ENCODE measurements at places on chromosomes 3 and 15.
A peak's percentile ranks its signal among the peaks of the same experiment; 100 is the strongest.

DNA sequence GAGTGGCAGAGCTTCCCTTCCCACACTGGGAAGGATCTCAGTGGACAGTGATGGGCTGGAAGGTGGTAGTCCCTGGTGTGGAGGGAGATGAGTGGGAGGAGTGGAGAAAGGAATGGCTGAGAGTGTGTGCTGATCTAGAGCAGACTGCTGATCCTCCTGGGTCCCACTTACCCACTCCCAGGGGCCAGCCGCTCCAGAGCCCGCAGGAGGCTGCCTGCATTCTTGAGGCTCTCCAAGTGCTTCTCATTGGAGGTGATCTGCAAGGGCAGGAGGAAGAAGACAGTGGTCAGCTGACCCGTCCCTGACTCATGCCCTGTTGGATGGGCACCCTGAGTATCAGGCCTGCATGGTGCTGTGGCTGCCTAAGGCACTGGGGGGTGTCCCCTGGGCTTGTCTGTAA, 50.0 kb downstream of the CTNNB1 start:
- DNase-seq = no peak

GRCh38 chr3:14431917-14432834, 29.8 kb downstream of the SLC6A6 start:
- peak; percentile 91 for DNase-seq

DNA sequence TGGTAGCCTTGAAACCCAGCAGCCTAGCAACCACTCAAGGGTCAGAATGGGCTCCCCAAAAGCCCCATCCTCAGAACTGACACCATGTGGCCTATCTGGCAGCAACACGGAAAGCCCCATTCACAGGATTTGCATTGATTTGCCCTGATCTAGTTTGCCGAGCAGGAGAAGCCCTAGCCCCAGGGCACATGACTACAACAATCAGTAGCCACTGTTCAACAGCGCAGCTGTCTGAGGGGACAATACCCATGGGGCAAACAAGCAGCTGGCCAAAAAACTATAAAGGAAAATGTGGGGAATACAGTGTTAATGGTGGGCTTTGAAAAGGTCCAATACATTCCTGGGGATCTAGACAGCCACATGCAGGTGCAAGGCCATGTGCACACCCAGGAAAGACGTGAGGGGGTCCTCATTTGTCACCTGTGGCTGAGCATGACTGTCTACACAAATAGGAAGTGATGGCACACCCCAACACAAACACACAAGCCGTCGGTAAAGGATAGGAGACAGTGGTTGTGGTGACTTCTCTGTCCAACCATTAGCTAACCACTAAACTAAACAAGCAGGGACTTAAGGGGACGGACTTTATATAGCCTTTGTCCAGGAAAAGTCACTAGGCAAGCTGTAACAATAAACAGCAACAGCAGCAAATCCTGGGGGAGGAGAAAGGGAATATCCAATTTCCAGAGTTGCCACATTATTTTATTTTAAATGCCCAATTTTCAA, 113.7 kb downstream of the LRIG1 start:
- DNase-seq = no peak

DNA sequence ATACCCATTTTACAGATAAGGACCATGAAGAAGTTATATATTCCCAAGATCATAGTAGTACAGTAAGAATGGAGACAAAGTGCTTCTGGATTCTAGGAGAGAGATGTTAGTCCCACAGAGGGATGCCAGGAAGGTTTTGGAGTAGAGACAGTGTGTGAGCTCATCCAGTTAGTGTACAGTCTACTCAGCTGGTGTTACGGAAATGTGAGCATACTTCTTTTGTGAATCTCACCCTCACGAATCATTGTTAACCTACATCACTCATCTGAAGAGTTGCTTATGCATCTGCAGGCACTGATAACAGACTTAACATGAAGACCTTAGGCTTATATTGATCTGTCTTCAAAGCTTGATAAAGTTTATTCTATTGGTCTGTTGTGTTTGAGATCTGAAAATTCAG, 106.6 kb upstream of the PTPRG start:
- no peak for DNase-seq

GRCh38 chr3:156581033-156581432, 26.1 kb upstream of the SSR3 start:
- no peak for DNase-seq

DNA sequence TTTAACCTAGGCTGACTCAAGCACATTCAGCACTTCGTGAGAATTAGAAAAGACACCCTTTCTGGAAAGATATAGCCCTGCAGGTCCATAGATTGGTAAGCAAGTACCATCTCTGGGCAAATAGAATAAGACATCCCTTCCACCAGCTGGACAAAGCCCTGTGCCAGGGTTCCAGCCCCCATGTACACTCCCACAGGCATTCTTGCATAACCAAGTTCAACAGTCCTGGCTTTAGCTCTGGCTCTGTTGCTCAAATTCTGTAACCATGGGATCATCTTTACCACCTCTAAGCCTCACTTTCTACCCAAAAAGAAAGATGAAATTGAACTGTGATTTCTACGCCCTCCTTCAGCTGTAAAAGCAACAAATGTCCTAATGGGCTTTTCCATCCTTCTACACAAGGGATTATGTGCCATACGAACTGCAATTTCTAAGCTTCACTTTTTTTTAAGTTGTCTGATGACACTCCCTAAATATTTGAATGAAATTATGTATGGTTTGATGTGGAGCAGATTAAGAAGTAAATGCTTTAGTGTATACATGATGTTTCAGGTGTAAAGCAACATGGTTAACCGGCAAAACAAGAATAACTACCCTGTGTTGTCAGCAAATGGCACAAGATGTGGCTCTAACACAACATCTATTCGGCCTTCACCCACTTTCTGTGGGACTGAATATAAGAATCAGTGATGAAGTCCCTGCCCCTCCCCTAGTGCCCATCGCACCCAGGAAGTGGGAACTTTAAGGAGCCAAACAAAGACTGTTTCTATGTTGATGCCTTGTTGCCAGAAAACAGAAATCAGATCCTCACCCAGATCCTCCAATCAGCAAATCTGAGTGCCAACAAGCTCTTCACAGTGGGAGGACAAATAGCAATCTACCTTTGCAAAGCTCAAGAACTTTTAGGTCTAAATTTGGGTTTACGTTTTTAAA, 165.7 kb downstream of the P3H2 start:
- DNase-seq = no peak

DNA sequence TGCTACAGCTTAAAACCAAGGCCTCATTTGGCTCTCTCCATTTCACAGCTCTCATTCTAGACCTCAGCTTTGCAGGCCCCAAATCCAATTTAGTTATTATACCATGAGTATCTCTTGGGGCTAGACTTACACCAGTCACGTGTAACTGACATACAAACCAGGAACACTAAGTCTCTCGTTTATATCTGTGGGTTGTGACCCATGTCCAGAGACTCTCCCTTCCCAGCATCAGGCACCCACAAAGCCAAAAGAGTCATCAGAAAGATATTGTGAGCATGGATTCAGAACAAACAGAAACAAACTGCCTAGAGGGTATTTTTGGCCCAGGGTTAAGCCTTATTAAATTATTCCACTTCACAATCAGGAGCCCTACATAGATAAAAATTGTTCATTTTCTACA, 5.6 kb upstream of the CCDC13 start:
- no peak for DNase-seq

DNA sequence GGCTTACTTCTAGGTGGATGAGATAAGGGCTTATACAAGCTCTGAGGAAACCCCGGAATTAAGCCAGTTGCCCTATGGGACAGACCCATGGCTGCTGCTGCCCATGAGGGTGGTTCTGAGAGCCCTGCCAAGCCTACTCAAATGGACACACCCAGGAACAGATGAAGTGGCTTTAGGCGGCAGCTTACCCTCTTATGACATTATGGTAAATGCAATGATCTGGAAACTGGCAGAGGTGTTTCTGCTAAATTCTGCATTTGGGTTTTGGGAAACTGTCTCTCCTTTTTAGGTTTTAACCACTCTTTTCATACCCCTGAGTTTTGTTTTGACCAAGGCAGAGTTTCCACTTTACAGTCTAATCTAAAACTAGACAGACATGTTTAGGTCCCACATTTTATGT, 9.0 kb upstream of the ZBED2 start:
- no peak for DNase-seq

DNA sequence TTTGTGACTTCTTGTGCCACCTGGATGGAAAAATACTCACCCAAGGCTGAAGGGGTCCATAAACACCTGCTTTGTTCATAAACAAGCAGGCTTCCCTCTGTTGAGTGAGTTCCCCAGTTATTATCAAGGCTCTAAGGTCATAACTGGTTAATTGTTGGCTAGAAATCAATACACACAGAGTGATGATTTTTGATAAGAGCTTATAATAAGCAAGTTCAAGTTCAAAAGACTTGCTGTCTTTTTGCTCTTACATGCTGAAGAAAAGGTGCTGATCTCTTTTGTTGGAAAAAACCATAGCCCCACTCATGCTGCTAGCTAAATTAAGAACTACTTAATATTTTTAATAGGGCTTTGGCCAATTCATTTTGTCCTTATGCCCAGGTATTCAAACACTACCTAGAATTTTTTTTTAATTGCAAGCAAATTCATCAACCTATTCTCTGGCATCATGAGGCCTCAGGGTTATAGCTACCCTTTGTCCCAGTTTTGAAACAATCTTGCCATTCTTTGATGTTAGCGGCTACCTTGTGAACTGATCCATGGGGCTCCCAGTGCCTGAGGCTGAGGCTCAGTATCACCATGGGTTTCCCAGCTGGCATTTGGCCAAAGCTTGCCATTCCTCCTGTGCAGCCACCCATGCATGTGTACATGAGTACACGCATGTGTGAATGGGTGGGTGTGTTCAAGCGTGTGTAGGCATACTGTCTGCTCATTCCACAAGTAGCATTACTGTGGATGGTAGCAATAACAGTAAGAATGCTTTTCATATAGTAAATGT, 127.6 kb upstream of the LPP start:
- no peak for DNase-seq

DNA sequence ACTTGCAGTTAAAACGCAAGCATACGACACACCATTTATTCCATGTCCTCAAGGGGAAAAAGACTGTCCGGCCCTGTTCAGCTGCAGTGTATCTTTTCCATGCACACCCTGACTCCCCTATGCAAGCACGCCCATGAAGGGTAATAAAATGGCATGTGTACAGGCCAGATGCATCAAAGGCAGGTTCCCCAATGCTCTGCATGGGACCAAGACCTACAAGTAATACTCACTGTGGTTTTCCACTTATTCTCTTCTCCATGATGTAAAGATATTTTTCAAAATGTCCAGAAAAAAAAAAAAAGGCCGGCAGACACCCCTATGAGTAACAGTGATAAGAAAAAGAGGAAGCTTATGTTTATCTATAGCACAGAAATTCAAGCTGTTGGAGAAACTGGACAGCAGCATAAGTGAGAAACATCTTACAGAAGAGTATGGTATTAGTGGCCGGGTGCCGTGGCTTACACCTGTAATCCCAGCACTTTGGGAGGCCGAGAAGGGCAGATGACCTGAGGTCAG, 70.8 kb downstream of the MCF2L2 start:
- no peak for DNase-seq

DNA sequence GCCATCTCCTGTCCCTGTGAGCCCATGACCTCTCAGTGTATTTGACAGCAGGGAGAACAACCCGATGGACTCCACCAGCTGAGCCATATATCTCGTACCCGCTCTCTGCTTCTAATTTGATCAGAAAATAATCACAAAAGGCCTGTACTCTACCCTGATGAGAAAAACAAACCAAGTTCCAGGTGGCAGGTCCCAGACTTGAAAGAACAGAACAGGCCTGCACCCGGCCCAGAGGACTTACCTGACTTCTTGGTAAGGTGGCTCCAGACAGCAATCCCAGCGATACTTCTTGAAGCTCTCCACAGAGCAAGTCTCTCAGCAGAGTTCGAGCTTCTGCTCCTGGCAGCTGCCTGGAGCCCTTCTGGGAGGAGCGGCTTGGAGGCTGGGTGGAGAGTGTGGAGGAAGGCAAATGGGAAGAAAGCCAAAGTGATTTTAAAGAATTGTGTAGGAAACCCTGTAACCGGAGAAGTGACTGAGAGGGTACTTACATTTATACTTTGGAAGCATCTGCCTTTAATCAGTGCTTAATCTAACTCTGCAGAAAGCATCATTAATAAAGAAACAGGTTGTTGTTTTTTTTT, 91.6 kb downstream of the SCN11A start:
- no peak for DNase-seq

GRCh38 chr15:58593870-58594269, 155.6 kb downstream of the ADAM10 start:
- no peak for DNase-seq

DNA sequence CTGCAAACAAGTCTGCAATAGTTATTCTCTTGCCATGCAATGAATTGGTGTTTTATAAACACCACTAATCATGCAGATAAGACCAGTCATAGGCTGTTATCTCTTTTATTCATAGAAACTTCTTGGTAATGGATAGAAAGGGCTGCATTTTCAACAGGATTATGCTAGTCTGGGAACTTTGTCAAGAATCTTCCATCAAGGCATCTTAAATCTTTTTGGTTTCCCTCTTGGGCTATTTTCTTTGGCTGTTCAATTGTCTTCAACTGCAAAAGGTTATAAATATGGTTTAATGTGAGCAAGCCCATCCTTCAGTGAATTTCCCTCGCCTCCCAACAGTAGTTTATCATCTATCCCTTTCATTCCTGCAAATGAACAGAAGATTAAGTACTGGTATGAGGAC, 59.0 kb upstream of the MINAR1 start:
- no peak for DNase-seq

DNA sequence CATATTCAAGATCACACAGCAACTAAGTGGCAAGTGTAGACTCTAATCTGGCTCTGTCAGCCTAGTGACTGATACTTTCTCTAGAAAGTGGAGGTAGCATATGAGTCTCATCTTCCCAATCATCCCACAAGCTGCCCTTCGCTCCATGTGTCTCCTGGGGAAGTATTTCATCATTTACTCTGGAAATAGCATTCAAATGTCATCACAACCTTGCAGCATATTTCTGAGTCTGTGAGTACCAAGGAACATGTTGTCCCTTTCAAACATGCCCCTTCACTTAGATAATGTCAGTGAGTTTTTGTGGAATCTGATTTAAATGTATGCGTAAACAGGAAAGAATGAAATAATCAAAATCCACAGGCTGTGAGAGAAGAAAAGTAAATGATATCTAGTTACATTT, 322.9 kb downstream of the SLC9A9 start:
- no peak for DNase-seq

GRCh38 chr3:37118163-37118562, 56.2 kb downstream of the LRRFIP2 start:
- no peak for DNase-seq

DNA sequence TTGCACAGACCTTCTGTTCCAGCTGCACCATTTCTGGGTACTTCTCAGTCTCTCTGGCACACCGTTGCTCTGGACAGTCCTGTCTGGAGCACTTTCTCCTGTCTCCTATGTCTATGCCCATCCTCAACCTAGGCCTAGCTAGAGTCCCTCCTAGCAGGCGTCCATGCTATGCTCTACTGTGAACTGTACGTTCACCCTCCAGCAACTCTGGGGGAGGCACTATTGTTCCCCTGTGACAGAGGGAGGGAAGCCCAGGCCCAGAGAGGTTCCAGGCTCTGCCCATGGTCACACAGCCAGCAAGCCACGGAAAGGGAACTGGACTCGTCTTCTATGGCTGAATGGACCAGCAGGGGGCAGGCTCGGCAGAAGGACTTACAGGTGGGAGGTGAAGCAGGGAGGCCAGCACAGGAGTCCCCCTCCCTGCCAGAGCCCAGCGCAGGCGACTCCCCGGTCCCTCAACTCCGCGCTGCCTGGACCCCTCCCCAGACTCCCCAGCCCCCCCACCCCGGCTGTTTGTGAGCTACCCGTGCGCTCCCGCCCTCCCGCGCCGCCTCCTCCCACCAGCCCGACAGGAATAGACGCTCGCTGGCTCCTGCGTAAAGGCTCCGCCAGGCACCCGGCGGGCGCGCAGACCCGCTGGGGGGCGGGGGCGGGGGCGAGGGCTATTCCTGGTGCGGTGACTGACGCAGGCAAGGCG, 1.7 kb upstream of the LINGO1 start:
- DNase-seq = peak; percentile 4

Data from stimulated activated CD8-positive, alpha-beta memory T cell treated with anti-CD3 and anti-CD28 coated beads, Interleukin-4, amount 100 ng/mL, for 4 hours (primary cell).